ENCODE measurements at places on chromosomes 16 and 17. TPM values are rescaled to one million over a fixed set of nuclear protein-coding genes. Genes with fewer than 3 reads are reported as not detected.

Gene STAT5B
- 62.4 TPM for total RNA-seq

Gene HOXB4
- total RNA-seq: not detected

Gene SHISA6
- total RNA-seq: not detected

- no peak for DNase-seq
These were observed 24.3 kb upstream of the C1QL1 start for GRCh38 chr17:44992242-44992939.
